Epithelial cell of esophagus (primary cell): ENCODE measurements at places on chromosomes 11 and 22.

- DNase-seq = no peak
Observed at GRCh38 chr22:22761606-22761962, 117.2 kb downstream of the GGTLC2 start.

GRCh38 chr11:8283100-8283464 is 19.4 kb upstream of the LMO1 start:
- DNase-seq = no peak

- no peak for DNase-seq
Observed at GRCh38 chr22:43483266-43483665, 71.5 kb downstream of the MPPED1 start.

GRCh38 chr11:43687120-43687791 is 6.7 kb downstream of the HSD17B12 start:
- DNase-seq = peak; percentile 80

GRCh38 chr11:32772731-32773130 is 21.7 kb downstream of the CCDC73 start:
- no peak for DNase-seq

GRCh38 chr11:66543263-66544107 is 2.4 kb downstream of the ZDHHC24 start:
- DNase-seq = peak; percentile 36

GRCh38 chr11:126132319-126132718 is 69.7 kb upstream of the CDON start:
- DNase-seq = peak; percentile 59

DNA sequence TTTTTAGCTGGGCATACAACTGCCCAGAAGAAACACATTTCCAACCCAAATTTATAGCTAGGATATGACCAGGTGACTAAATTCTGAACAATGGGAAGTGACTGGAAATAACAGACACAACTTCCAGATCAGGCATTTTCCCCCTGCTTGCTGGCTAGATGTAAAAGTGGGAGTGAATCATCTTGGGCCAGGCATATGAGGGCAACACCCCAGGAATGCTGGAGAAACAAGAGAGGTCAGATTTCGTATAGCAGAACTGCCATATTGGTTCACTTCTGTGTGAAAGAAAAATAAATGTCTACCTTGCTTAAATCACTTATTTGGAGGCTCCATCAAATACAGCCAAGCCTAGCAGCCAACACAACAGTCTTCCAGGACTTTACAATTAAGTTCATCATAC is 7.4 kb downstream of the ATL3 start:
- DNase-seq = peak; percentile 81
